Keratinocyte (primary cell): ENCODE measurements at places on chromosomes 2 and 18. TPM values are rescaled to one million over a fixed set of nuclear protein-coding genes. Genes with fewer than 3 reads are reported as not detected.

DNA sequence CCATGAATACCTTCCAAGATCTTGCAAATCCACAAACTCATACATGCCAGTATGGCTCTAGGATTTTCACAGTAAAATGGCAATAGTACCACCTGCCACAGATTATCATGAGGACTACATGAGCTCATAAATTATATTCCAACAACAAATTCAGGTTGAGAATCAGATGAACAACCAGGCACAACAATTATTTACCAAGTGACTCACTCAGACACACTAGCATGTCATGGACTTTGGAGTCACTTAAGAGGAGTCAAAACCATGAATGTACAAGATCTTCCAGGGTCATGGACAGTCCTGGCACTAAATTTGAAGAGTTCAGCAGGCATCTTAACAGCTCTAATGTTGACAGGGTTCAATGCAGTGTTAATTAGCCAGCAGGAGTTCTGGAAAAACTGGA is 34.4 kb upstream of the BZW1 start:
- H3K27ac ChIP-seq, result no peak overlapping the region
- peaks cover 19% of the 10 kb centered on the region for H3K4me1 ChIP-seq
- no peaks in the 10 kb centered on the region for H3K27me3 ChIP-seq

DNA sequence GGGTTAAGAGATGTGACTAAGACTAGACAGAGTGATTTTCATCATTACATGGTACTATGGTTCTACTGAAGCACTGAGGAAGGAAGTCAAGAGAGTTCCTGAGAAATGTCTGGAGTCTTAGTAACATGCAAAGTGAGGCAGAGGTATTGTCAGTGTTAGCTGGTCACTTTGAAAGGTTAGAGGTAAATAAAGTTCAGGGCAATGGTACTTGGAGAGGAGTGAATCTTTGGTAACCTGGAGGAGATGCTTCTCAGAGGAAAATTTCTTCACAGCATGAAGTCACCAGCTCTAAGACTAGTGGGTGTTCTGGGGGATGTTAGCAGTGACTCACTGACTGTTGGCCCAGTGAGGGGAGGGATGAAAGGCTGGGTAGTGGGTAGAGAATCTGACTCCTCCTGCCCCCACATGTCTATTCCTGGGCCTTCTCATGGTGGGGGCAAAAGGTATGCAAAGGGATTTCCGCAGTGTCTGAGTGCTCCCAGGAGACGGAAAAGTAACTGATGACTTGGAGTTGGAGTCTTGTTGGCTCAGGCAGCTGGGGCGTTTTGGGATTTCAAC is 23.3 kb upstream of the IL1RN start:
- H3K27ac ChIP-seq, result no peak overlapping the region
- no peak for DNase-seq
- no peaks in the 10 kb centered on the region for H3K4me1 ChIP-seq
- no peaks in the 10 kb centered on the region for H3K27me3 ChIP-seq
- H3K4me3 ChIP-seq, result no peak overlapping the region

DNA sequence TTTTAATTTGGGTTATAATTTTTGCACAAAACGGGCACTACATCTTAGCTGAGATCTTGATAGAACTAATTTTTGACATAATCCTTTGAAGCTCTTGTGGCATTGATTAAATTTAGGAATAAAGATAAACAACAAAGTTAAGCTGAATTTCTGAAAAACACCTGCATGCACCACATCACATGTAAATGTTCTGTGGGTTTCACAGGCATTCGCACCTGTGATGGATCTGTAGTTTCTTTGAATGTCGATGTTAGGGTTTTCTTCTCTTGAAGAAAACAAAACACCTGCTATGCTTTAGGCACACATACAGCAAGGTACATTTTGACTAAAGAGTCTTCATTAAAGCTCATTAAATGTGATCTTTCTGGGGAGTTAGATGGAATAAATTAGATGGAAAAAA is 60.3 kb downstream of the RPIA start:
- H3K27ac ChIP-seq, result no peak overlapping the region
- H3K36me3 ChIP-seq, result peaks cover 3% of the 10 kb centered on the region
- peaks cover 6% of the 10 kb centered on the region for H3K4me1 ChIP-seq
- no peak overlapping the region for H3K4me3 ChIP-seq

DNA sequence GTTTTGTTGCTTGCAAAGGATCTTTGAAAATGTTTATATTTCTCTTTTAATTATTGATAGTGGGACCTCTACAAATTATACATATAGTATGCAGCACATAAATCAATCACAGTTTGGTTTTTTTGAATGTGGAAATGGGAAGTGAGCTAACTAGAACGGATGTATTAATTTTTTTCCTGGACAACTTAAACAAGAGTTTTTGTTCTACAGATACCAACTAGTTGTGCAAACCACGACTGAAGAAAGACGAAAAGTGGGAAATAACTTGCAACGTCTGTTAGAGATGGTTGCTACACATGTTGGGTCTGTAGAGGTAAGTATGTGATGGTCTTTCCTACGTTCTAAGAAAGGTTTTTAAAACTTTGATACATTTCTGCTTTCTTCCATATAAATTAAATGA is 39.2 kb downstream of the NDC80 start:
- H3K36me3 ChIP-seq, result no peaks in the 10 kb centered on the region
- H3K4me3 ChIP-seq, result no peak overlapping the region
- H3K27ac ChIP-seq, result no peak overlapping the region
- H3K4me1 ChIP-seq, result no peaks in the 10 kb centered on the region

- H3K27me3 ChIP-seq, result no peaks in the 10 kb centered on the region
- no peak overlapping the region for H3K4me3 ChIP-seq
- no peak overlapping the region for H3K27ac ChIP-seq
- H3K36me3 ChIP-seq, result no peaks in the 10 kb centered on the region
Observed at GRCh38 chr2:181958726-181959125, 26.9 kb upstream of the PPP1R1C start.

- H3K4me1 ChIP-seq, result peaks cover 26% of the 10 kb centered on the region
- no peaks in the 10 kb centered on the region for H3K27me3 ChIP-seq
- H3K4me3 ChIP-seq, result no peak overlapping the region
- no peak for DNase-seq
Observed at GRCh38 chr2:55103046-55103445, 52.8 kb upstream of the RTN4 start.

DNA sequence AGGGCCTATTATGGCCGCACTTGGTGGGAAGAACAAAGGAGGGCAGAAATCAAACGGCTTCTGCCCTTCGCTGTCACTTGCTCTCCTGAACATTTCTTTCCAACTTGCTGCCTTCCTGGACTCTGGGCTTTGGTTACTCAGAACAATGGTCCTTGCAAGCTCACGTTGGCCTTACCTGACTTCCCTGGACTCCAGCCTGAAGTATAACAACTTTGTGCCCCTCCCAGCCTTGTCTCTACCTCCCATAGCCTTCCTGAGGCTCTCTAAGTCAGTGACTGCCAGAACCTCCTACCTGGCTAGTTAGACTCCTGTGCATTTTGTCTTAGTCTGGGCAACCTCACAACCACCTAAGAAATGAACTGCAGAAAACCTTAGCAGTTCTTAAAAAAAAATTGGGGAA is 30.2 kb upstream of the ITPRID2 start:
- no peaks in the 10 kb centered on the region for H3K27me3 ChIP-seq
- no peaks in the 10 kb centered on the region for H3K36me3 ChIP-seq
- no peak overlapping the region for H3K4me3 ChIP-seq
- no peak overlapping the region for H3K27ac ChIP-seq
- H3K4me1 ChIP-seq, result peaks cover 21% of the 10 kb centered on the region
- no peak for DNase-seq

The NDC80 gene
- polyA plus RNA-seq, result 1.2 to 11.5 TPM (median 6.7 TPM) in 3 replicates

The MROH2A gene
- 0.17 to 0.37 TPM (median 0.33 TPM) in 3 replicates for polyA plus RNA-seq

The TMEM169 gene
- polyA plus RNA-seq, result 0.07 to 0.08 TPM in 2 of 3 replicates, not detected in the other
